ENCODE measurements at places on chromosomes 7 and 10. TPM values are rescaled to one million over a fixed set of nuclear protein-coding genes. Genes with fewer than 3 reads are reported as not detected.

GRCh38 chr7:66768865-66769832, 28.6 kb downstream of the RABGEF1 start:
- H3K27ac ChIP-seq: no peak overlapping the region
- H3K27me3 ChIP-seq: no peaks in the 10 kb centered on the region
- no peak for DNase-seq
- no peak overlapping the region for H3K4me3 ChIP-seq
- peaks cover under 1% of the 10 kb centered on the region for H3K36me3 ChIP-seq
- no peaks in the 10 kb centered on the region for H3K4me1 ChIP-seq

DNA sequence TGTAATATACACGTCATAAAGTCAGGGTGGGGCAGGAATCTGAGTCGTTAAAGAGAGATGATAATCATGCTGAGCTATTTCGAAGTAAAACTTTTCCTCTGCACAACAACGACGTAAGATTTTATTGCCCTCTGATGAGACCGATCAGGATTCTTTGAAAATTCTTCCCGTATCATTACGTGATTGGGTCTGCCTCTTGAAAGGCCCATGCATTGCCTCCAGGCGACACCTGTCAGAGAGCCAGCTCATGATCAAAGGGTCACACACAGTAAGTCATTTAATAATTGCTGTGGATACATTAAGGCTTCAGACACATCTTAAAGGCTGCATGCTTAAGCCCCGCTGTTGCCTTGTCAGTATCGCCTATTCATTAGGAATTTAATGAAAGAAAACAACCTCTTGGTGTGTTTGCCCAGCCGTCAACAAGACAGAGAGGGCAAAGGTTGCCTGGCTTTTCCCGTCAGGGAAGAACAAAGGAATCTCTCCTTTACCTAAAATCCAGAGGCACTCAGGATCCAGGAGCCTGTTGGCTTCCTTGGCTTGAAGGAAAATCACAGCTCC, 189.0 kb upstream of the SH2B2 start:
- no peak overlapping the region for H3K4me3 ChIP-seq
- no peak overlapping the region for H3K27ac ChIP-seq
- no peaks in the 10 kb centered on the region for H3K4me1 ChIP-seq
- peaks cover 33% of the 10 kb centered on the region for H3K36me3 ChIP-seq
- no peak for DNase-seq

- peak; percentile 72 for DNase-seq
- H3K4me3 ChIP-seq: peak overlapping the region; percentile 51
- H3K4me1 ChIP-seq: peaks cover 25% of the 10 kb centered on the region
- H3K36me3 ChIP-seq: no peaks in the 10 kb centered on the region
- H3K27ac ChIP-seq: peak overlapping the region; percentile 95
- no peaks in the 10 kb centered on the region for H3K27me3 ChIP-seq
Measured at GRCh38 chr7:76380623-76380966, 21.8 kb upstream of the YWHAG start.

DNA sequence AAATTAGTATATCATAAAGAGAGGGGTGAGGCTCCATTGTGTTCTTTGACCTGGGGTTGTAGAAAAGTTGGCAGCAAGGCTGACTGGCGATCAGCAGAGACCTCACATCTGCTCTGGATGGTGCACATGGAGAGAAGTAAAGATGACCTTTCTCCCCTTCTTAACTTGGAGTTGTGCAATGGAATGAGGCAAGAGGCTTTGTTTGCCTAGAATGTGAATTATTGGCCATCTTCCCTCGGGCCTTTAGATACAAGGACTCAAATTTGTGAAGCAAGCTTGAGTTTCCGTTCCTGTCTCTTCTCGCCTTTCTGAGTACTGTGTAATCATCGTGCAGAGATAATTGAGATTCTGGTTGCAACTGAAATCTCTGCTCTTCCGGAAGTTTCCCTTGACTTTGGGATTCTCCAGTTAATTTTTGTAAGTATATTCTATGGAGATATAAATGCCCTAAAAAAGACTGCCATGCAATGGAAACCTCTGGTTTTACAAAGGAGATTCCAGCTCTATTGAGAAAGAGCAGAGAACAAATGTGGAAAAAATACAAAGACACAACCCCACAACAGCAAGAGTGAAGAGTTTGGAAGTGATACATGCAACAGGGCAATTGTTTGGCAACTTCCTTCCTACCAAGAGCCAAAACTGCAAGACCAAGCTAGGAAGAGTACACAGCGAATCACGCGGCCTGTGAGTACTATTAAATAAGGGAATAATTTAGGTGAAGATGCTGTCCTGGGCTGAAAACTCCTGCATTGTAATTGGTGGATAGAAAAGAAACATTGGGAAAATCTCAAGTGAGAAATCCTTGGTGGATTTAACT, 542.3 kb upstream of the NRP1 start:
- no peak overlapping the region for H3K27ac ChIP-seq
- H3K36me3 ChIP-seq: no peaks in the 10 kb centered on the region
- DNase-seq: no peak
- H3K4me3 ChIP-seq: no peak overlapping the region

DNA sequence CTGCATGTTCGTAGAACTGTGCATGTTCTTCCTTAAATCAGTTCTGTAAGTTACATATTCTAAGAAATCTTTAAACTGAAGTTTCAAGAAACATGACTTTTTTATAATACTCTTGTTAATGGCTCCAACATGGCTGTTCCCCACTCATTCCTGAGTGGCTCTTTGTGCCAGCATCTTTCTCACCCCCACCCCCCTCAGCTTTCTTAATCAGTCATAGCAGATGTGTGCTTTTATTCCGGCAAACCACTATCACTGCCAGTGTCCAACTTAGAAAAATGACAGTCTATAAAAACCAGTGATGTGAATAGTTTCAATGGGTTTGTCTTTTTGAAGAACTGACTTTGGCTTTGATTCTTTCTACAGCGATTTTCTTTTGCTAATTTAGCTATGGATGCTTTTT, 37.6 kb downstream of the PITRM1 start:
- peaks cover 96% of the 10 kb centered on the region for H3K36me3 ChIP-seq
- no peaks in the 10 kb centered on the region for H3K27me3 ChIP-seq
- DNase-seq: no peak
- no peaks in the 10 kb centered on the region for H3K4me1 ChIP-seq

ZPBP gene
- not detected for total RNA-seq

SAMD9 gene
- 5.6 TPM for total RNA-seq

POR gene
- total RNA-seq: 236 TPM

All from ascending aorta (tissue), 2 donors.